Left ventricle myocardium superior (tissue), 1 donor: ENCODE measurements at places on chromosomes 6 and 20. TPM values are rescaled to one million over a fixed set of nuclear protein-coding genes. Genes with fewer than 3 reads are reported as not detected.

- peak; percentile 53 for DNase-seq
These were observed 48.1 kb upstream of the SLC17A4 start for GRCh38 chr6:25706314-25707014.

- no peak for DNase-seq
These were observed 77.8 kb upstream of the TGM3 start for GRCh38 chr20:2217857-2218539.

Gene KCNB1
- total RNA-seq = 1.9 TPM

GRCh38 chr20:2585811-2586210 is 49.4 kb downstream of the TMC2 start:
- DNase-seq = no peak

Gene RHAG
- total RNA-seq = 0.62 TPM

DNA sequence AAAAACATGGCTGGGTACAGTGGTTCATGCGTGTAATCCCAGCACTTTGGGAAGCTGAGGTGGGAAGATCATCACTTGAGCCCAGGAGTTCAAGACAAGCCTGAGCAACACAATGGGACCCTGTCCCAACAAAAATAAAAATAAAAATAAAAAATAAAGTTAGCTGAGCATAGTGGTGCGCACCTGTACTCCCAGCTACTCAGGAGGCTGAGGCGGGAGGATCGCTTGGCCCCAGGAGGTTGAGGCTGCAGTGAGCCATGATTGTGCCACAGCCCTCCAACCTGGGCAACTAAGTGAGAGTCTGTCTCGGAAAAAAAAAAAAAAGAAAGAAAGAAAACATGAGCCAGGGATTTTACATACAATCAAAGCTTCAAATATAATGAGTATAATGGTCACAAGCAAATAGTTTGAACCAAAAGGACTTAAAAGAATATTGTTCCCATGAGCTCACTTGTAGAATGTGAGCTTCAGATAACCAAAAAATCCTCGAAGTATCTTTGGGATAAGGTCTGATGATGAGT is 31.1 kb downstream of the RANBP9 start:
- no peak for DNase-seq

Gene ENPP3
- not detected for total RNA-seq

GRCh38 chr6:16337295-16337975 is 99.0 kb downstream of the GMPR start:
- DNase-seq = peak; percentile 97

- peak; percentile 56 for DNase-seq
These were observed 97.8 kb upstream of the PMEPA1 start for GRCh38 chr20:57807401-57808263.
